ENCODE measurements at places on chromosomes 2 and 18.

DNA sequence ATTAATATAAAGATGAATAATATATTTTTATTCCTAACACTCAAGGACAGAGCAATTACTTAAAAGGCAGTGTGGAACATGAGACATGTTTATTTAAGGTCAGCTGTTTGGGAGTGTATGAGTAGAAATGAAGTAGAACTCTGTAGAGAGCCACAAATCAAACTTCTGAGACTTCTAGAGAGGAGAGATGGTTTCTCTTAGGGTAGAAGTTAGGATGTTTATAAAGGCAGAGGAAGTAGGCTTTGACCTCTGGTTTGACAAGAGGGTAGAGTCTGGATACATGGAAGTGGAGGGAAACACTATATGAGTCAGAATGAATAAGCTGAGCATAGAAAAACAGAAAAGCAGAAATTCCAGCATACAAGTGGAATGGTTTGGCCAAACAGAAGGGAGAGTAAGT is 262.1 kb upstream of the KLHL14 start:
- peak; percentile 27 for DNase-seq

DNA sequence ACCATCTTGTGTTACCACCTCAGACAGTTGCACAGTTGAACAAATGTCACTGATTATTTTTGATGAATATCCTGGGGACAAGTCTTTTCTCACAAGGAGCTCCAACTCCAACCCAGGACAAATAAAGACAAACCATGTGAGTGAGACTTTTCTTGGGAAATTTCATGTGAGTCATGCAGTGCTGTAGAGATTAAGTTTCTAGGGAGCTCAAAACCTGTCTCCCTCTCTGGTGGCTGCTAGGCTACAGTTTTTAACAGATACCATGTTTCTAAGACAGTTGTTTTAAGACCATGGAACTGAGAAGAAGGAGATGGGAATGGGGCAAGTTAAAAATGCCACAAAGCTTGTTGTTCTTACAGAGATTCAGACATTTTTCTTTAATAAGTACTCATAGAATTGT is 255.5 kb downstream of the RIT2 start:
- peak; percentile 6 for DNase-seq

- DNase-seq = no peak
Observed at GRCh38 chr2:239577935-239578334, 177.1 kb upstream of the HDAC4 start.

DNA sequence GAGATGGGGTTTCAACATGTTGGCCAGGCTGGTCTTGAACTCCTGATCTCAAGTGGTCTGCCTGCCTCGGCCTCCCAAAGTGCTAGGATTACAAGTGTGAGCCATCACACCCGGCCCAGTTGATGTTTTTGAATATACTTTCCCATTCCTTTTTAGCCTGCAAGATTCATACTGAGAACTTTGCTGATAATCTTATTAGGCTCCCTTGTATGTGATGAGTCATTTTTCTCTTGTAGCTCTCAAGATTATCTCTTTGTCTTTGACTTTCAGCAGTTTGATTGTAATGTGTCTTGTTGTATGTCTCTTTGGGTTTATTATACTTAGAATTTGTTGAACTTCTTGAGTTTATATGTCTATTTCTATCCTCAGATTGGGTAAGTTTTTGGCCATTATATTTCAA is 81.4 kb downstream of the OTX1 start:
- no peak for DNase-seq

DNA sequence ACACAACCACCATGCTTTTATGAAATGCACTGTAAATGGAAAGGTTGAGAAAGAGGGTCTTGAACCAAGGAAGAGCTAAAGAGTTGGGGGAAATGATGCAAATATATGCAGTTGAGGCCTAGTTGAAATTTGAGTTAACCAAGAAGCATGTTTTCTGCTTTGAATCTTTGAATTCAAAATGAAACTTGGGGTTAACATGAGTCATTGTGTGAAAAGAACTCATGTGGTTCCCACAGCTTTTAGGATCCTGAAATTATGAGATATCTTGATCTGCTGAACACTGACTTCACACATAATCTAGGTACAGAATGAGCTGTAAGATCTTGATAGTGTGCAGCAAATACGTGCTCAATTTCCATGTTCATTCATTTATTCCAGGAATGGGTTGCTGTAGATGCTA is 422.9 kb upstream of the TRIB2 start:
- DNase-seq = no peak

DNA sequence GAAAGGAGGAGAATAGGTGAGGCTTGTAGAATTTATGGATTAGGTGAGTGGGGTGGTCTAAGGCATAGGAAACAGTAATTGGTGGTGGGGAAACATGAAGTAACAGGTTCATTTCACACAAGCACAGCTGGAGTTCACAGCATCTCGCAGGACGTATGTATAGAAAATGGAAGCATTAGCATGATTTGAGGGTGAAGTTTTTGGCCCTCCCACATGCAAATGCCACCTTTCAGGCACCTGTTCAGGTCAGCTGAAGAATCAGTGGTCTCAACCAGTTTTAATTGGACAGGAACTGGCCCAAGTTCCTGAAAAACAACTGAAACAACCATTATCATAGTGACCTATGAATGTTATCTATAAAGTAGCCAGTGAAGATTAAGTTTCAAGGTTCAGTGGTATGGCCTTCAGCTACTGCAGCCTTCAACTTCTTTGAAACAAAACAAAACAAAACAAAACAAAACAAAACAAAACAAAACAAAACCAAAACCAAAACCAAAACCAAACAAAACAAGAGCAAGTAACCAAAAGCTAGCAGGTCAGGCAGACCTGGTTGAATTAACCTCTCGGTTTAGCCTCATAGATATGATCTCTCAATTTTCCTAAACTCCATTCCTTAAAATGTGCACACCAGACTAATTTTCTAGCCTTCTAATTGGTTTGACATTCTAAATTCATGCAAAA is 102.1 kb upstream of the SPHKAP start:
- DNase-seq = no peak

DNA sequence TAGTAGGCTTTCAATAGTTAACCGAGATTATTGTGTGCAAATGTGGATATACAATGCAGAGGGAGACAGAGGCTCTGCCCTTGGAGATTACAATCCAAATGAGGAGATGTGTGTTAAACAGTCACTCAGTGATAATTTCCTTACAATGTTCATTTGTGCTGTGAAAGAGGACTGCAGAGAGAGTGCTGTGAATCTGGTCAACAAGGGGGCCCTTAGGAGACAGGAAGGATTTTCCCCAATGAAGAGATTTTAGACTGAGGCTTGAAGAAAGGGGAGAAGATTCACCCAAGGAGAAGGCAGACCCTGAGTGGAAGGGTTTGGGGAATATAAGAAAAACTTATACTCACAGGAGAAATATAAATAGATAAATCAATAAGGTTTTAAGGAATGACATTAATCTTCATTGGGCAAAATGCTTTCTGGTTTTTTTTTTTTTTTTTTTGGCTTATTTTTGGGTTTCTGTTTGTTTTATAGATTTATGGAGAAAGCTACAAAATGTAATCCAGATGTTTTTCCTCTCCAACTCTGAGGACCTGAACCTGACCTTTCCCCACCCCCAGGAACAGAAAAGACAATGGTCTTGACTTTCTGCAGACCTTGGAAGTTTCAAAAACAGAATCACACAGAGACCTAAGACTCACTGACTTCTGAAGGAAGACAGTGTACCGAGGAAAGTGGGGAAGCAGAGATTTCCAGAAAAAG is 151.3 kb upstream of the SERPINE2 start:
- no peak for DNase-seq

DNA sequence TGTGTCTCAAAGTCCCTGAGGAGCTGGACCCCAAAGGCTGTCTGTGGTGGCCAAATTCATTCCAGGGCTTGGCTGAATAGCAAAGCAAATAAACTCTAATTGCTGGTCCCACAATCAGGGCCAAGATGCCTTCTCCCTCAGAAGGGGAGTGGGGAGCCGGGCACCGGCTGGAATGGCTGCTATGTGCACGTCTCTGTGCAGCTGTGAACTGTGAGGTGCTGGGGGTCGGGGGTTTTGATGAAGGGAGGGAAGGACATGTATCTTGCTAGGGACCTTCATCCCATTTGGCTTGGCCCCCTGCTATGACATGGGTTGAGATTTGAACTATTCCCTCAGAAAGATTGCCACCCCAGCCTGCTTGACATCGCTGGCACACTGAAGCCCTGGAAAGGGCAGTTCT is 60.4 kb downstream of the CIB4 start:
- DNase-seq = no peak

DNA sequence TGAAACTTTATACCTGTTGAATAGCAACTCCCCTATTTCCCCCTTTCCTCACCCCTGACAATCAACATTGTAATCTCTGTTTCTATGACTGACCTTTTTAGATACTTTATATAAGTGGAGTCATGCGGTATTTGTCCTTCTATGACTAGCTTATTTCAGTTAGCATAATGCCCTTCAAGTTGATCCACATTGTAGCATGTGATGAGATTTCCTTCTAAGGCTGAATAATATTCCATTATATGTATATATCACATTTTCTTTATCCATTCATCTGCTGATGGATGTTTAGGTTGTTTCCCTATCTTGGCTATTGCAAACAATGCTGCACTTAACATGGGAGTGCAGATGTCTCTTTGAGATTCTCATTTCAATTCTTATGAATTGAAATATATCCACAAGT is 9.5 kb downstream of the FASTKD2 start:
- DNase-seq = no peak

GRCh38 chr2:181189951-181190350 is 209.5 kb downstream of the UBE2E3 start:
- no peak for DNase-seq

- DNase-seq = no peak
Observed at GRCh38 chr18:23422751-23423418, 30.2 kb upstream of the RIOK3 start.

GRCh38 chr2:57126410-57126809 is 920.2 kb upstream of the VRK2 start:
- no peak for DNase-seq

All from non-pigmented ciliary epithelial cell (primary cell).